ENCODE measurements at places on chromosomes 5 and 9. TPM values are rescaled to one million over a fixed set of nuclear protein-coding genes. Genes with fewer than 3 reads are reported as not detected.

DNA sequence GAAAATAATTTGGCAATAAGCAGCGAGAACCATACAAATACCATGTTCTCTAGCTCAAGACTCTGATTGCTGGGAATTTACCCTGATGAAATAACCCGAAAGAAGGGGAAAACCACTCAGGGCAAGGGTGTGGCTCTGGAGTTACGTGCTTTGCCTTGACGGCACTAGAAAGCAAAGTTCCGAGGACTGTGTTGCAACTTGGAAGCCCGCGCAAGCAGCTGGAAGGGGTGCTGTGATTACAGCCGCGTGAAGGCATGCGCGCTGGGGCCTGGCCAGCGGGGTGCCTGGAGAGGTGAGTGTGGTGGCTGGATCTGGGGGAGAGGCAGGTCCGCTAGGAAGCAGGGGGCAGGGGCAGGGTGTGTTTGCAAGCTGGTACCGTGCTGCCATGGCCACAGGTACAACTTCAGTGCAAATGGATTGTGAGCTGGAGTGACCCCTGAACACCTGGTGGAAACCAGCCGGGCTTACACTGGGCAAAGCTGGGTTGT is 52.6 kb upstream of the CNOT6 start:
- no peak for DNase-seq

GRCh38 chr5:127839496-127840197 is 136.5 kb downstream of the CCDC192 start:
- DNase-seq, result no peak

GRCh38 chr5:56951126-56951945 is 587 bp downstream of the MIER3 start:
- no peak for DNase-seq

- DNase-seq, result peak; percentile 28
These were observed 1.6 kb downstream of the MED27 start for GRCh38 chr9:132077881-132078698.

GRCh38 chr9:18829873-18830272 is 203.1 kb downstream of the SAXO1 start:
- DNase-seq, result no peak

GRCh38 chr5:78927657-78928282 is 57.3 kb downstream of the ARSB start:
- DNase-seq, result peak; percentile 57

TSSK1B gene
- not detected for total RNA-seq
